ENCODE measurements at places on chromosomes 1 and 21.

DNA sequence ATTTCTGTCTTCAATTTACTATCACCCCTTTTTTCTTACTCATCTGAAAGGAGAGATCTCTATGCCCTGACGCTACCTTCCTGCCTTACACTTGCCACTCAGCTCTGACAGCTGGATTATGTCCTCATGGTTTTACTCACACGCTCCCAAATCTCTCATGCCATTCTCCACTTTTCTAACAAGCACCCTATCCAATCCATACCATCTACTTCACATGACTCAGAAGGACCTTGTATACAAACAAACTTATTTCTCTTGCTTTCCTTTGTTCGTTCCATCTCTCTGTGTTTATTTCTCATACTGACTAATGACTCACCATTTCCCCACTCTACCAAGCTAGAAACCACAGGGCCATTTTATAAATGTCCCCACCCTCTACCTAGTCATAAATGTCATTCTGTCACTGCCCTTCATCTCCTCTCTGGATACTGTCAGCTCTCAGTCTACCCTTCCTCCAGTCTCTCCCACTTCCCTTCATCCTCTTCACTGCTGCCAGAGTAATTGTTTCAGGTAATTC, 87.3 kb downstream of the USP24 start:
- no peak for DNase-seq

DNA sequence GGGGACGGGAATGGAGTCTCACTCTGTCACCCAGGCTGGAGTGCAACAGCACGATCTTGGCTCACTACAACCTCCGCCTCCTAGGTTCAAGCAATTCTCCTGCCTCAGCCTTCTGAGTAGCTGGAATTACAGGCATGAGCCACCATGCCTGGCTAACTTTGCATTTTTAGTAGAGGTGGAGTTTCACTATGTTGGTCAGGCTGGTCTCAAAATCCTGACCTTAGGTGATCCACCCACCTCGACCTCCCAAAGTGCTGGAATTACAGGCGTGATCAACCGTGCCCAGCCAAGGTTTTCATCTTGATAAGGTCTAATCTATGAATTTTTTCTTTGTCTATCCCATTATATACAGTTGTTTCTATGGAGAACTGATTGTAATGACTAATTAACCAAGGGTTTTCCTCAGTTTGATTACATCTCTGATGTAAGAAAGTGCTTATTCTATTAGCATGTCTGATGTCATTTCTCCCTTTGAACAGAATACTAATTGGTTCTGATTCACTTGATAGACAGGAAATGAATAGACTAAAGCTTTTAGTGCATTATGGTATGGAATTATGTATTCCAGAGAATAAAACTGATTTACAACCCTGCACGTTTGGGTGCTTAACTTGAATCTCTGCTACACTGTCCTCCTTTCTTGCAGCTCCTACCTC, 11.9 kb downstream of the PACC1 start:
- no peak for DNase-seq

GRCh38 chr1:196002906-196003305, 605.3 kb downstream of the KCNT2 start:
- DNase-seq = no peak

DNA sequence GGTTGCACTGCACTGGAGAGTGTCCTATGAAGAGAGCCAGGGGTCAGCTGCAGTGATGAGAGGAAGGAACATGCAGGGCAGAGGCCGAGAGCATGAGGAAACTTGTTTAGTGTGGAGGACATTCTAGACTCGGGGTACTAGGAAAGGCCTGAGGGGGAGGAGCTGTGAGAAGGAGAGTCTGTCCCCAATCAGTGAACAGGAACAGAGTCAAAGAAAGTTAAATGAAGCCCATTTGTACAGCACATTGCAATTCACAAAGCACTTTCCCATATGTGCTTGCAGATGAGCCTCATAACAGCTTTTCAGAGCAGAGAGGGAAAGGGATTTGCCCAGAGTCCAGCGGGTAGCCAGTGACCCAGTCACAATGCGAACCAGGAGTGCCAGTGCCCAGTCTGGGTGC, 83.4 kb downstream of the NAV1 start:
- no peak for DNase-seq

DNA sequence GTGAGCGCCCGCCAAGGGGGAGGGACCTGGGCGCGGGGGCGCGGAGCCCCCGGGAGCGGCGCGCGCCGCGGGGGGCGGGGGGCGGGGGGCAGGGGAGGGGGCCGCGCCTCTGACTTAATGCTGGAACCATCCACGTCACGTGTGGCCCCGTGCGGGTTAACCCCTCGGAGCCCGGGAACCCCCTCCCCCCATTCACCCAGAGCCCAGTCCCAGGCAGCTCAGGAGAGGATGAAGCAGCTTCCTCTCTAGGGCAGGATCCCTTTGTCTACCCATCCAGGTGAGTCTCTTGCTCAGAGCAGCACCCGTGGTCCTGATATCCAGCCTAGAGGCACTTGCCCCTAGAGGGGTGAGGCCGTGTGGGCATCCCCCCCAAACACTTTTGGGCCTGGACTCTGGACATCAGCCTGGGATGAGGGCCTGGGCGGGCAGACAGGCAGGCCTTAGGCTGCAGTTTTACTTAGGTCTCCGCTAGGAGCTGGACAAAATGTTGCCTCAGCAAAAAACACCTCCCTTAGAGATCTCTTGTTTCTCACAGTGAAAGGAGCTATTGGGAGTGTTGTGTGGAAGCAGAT, at the start of gene ALX3:
TSS of gene ALX3 (minus strand) at position 2 of the 572 bp plus-strand sequence. CDS start 60 bp downstream, outside the sequence.
- DNase-seq = no peak

- DNase-seq = peak; percentile 78
These were observed 37.9 kb upstream of the BTG2 start for GRCh38 chr1:203267347-203267846.

- no peak for DNase-seq
These were observed 29.6 kb downstream of the RUNX3 start for GRCh38 chr1:24900486-24900849.

DNA sequence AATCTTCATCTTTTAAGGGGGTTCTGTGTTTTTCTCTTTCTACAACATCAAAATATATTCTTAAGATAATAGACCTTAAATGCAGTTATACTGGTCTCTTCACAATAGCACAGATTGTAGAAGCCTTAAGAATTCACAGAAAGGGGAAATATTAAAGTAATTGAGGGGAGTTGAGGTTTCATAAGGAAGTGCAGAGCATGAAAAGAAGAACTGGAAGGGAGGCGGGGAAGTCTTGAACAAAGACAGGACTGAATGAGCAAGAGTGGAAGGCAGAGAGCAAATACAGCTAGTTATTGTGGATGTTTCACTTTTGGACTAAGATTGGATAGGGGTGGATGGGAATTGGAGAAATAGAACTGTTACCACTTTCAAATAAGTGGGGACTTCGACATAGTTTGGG, 67.7 kb downstream of the PTGER3 start:
- no peak for DNase-seq

DNA sequence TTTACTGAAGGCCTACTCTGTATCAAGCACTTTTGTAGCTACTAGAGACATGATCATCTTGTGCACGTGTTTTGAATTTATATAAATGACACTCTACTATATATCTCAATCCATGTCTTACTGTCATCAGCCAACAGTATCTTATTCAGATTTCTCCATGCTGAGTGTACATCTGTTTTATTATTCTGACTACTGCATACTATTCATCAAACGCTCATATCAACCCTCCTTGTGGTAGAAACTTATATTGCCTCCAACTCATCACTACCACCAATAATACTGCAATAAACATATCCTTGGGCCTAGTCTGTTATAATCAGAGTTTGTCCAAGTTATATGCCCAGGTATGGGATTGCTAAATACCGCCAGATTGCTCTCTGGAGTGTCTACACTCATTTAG, 81.6 kb upstream of the IRF2BP2 start:
- DNase-seq = no peak

All from T follicular helper cell (primary cell).